SW480 (cell line): ENCODE measurements at places on chromosomes 12 and 14.

GRCh38 chr12:104498211-104498801 is 41.6 kb downstream of the CHST11 start:
- peak; percentile 99 for DNase-seq

GRCh38 chr12:118982302-118982701 is 961 bp downstream of the SRRM4 start:
- DNase-seq: no peak

GRCh38 chr12:10750385-10750727 is 27.2 kb upstream of the YBX3 start:
- no peak for DNase-seq

GRCh38 chr14:45104561-45104960 is 20.6 kb downstream of the PRPF39 start:
- no peak for DNase-seq

DNA sequence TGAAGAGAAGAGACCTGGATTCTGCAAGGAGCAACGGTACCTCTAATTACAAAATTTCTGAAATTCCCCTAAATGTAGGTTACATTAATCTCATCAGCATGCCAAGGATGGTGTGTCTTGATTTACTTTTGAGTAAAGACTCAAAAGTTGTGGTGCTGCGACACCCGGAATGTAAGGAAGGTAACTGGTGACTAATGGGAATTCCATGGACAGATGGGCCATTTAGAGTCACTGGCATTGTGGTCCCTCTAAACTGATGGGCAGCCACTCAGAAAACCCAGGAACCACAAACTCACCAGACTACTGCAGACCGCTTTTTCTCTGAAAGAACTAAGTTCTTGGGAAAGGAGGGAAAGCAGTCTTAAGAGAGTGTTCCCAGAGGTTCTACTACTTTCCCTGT is 32.8 kb downstream of the GRIN2B start:
- no peak for DNase-seq

GRCh38 chr14:21350539-21350938 is 33.3 kb downstream of the SUPT16H start:
- no peak for DNase-seq

- peak; percentile 5 for DNase-seq
Observed at GRCh38 chr12:107091381-107091780, 2.0 kb downstream of the CRY1 start.

DNA sequence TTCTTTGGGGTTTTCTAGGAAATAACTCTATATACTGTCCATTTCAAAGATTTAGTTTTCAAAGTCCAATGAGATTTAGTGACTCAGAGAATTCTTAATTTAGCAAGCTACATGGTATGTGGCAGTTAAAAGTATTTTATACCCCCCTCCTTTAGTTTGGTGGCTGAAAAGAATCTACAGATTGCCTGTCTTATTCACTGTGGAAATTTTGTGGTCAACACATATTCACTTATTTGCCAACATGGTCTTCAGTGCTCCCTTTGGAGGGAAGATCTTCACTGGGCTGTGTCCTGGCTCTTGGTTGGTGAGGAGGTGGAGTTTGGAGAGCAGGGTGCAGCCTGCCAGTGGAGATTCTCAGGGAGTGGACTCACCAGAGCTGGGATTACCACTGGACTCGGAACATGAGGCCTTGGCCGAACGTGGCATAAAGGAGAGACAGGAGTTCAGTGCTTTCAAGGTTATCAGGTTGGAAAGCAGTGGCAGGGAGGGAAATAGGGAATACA is 39.8 kb downstream of the SAMD4A start:
- DNase-seq: no peak

- no peak for DNase-seq
Observed at GRCh38 chr12:41910578-41911320, 233.9 kb downstream of the GXYLT1 start.

DNA sequence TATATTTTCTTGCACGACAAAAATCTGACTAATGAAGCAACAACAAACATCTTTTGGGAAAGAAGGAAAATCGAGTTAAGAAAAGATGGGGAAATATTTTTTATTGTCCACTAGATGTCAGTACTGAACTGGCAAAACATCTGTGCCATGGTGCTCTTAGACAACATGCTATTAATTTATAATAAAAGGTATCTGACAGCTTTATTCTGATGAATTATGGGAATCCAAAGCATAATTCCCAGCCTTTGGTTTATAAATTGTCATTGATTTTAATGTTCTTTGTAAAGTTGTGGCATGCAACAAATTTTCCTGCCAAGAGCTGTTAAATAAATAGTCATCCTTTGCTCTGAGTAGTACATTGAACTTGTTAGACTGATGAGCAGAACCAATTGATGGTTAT is 231.2 kb downstream of the ETNK1 start:
- DNase-seq: peak; percentile 83

DNA sequence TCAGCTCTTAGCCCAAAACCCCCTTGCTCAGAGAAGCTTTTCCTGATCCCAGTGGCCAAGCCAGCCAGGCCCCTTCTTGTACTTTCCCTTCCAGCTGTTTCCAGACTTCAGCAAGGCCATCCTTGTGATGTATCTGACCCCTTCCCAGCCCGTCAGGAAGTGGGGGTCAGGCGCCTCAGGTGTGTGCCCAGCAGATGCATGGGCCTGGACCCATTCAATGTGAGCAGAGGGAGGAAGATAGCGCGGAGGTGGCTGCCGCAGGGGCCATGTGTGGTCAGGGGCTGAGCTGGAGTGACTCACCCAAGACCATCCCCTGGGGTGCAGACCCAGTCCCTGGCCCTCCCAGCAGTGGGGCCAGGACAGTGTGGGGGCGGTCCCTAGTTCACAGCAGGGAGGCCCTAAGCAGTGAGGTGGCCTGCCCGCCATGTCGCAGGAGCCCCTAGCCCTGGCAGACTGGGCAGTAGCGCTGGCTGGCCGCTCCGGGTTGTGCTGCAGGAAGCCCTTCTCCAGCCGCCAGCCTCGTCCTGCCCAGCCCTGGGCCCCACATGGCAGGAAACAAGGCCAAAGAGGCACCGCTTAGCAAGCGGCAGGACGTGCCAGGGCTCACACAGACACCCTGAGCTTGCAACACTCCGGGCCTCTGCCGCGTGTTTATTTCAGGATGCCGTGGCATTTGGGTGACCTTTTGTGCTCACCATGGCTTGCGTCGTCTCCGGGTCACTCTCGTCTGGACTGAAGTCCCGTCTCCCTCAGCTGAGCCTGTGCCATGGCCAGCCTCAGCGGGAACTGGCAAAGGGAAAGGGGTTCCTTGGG is 12.0 kb downstream of the ADSS1 start:
- DNase-seq: no peak

GRCh38 chr12:79415746-79416435 is 274.9 kb downstream of the PAWR start:
- DNase-seq: no peak

- DNase-seq: no peak
Observed at GRCh38 chr14:70292716-70293115, 66.8 kb downstream of the COX16 start.

GRCh38 chr12:1933342-1934051 is 15.0 kb upstream of the CACNA2D4 start:
- no peak for DNase-seq

- no peak for DNase-seq
Observed at GRCh38 chr12:19836056-19836455, 396.8 kb downstream of the AEBP2 start.

DNA sequence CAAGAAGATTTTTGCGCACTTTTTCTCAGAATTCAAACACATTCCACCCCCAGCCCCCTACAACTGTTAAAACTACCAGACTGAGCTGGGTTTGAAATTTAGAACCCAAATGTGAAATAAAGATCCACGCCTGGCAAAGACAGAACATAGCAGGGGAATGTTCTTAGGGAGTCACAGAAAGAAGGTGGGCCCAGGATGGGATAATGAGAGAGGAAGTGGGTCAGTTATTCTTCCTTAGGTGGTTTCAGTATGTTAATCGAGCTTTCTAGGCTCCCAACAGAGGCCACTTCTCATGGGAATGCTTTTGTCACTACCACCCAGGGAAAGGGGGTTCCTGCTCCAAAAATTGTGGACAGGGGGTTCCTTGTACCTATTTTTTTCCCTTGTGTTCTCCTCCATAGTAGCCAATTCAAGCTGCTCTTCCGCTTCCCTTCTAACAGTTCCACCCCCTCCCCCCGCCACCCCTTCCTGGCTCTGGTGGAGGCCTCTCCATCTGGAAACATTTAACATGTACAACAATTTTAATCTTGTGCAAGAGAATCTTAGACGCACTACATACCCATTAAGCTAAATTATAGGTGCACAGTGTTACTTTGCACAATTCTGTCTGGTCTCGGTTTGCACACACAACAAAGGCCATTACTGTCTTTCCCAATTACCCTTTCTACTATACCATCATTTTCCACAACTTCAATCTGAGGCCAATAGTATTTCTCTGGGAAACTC is 218.1 kb downstream of the MON2 start:
- DNase-seq: no peak

DNA sequence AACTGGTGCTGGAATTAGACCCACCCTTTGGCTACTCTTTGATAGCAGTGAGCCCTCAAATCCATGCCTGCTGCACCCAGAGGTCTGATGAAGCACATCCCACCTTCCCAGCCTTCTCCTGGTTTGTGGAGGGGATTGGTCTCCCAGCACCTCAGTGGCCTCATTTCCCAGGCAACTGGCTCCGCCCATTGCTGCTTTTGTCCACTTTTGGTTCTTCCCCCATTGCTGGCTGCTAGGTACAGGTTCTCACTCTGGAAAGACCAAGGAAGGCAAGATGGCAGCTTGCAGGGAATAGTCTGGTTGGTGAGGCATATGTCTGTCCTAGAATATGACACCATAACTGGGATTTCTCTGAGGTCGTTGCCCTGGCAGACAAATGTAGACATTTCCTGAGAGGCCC is 10.2 kb upstream of the KRT5 start:
- no peak for DNase-seq

DNA sequence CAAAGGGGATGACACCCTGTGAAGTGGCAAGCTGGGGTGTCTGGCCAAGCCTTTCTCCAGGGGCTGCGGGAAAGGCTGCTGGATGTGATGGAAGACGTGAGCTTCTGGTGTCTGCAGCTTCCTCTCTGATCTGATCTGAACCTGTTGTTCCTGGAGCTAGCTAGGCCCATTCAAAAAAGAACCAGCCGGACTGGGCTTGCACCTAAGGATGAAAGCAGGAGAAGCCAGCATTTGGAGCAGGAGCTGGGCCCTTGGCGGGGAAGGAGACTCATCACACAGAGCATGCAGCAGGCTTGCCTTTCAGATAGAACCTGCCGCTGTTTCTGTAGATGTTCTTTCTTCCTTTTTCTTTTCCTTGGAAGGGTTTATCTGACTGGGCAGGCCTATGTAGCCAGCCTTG is 9.5 kb downstream of the RPH3A start:
- no peak for DNase-seq

DNA sequence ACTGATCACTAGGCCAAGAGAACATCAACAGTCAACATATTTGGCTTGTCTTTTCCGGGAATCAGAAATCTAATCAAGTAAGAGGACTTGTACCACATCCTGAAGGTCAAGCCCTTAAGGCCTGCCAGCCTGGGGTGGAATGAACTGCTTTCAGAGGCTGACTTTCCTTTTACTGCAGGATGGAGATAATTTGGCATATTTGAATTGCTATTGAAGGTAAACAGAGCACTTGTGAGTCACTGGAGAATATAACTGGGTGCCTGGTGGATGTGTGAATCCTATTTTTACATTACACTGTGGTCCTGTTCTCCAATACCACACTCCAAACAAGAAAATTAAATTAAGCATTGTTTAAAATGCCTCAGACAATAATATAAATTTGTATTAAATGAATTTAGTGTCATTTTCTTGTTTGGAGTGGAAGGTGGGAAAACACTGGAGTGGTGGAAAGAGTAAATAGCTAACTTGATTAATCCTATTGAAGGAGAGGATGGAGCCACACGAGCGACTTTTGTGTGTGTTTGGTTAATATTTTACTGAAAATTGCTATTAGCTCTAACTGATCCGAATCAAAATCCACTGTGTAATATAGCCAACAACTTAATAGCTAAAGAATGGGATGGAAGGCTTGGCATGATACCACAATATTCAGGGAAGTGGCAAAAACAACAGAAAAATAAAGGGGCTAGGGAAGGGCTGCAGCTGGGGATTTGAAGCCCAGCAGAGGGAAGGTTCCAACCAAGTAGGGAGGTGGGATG is 89.4 kb downstream of the OTX2 start:
- DNase-seq: no peak

DNA sequence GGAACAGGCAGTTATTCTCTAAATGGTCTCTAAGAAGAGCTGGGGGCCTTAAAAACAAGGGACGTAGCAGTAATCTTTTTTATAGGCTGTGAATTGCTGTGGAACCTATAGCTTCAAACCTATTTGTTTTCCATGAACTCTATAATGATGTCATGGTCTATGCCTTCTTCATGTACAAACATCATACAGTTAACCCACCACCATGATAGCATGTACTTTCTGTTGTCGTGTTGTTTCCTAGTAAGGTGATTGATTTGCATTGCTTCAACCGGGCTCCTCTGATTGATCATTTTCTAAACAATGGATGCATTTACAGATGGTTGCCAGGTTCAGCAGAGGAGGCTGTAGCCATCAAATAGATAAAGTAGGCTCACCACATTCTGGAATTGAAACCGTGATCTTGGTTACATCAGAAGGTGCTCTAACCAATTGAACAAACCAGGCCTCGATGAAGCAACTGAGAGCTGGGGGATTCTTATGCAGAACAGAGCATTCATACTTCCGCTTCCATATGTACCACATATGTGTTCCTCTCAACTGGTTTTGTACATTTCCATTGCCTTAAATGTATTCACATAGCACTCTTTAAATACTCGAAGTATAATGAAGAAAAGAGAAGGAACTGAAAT is 25.6 kb upstream of the PCNX1 start:
- no peak for DNase-seq

GRCh38 chr14:103628221-103628683 is 759 bp upstream of the KLC1 start:
- DNase-seq: peak; percentile 78

- no peak for DNase-seq
Observed at GRCh38 chr12:51334764-51335163, 10.8 kb upstream of the BIN2 start.

DNA sequence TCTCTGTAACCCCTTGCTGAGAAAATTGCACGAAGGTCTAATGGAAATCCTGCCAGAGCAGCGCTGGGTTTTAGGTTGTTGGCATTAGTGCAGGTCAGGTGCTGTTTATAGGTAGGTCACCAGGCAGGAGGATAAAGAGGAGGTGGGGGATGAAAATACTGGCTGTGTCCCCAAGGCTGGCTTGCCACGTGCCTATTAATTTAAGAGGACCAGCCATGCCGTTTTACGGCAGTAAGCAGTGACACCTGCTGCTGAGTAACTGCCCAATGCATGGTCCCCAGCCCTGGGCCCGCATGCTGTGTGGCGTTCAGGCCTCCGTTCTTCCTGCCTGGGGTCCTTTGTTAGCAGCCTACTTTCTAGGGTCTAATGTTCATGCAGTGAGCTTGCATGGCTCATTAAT is 67.2 kb downstream of the WDR20 start:
- DNase-seq: no peak

- DNase-seq: no peak
Observed at GRCh38 chr12:30187426-30187825, 403.7 kb upstream of the TMTC1 start.

- DNase-seq: no peak
Observed at GRCh38 chr12:1282670-1283315, 291.8 kb downstream of the ERC1 start.

DNA sequence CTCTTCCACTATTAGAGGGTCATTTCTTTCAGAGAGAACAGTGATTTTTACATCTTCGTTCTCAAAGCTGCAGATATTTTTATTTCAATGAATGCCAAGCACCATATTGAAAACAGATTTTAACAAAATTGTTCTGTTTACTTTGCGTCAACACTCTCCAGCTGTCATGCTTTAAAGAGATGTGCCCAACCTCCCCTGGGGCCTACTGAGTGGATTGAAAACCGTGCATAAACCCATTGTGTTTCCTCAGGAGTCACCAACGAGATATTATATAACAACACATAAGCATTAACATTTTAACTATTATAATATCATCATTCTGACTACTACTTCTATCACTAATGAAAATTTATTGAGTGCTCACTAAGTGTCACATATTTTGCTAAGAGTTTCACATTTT is 81.6 kb downstream of the MYF5 start:
- no peak for DNase-seq
